ENCODE measurements at places on chromosomes 5 and 9.
A peak's percentile ranks its signal among the peaks of the same experiment; 100 is the strongest.

- no peak for DNase-seq
Observed at GRCh38 chr9:112725961-112726360, 8.0 kb upstream of the INIP start.

DNA sequence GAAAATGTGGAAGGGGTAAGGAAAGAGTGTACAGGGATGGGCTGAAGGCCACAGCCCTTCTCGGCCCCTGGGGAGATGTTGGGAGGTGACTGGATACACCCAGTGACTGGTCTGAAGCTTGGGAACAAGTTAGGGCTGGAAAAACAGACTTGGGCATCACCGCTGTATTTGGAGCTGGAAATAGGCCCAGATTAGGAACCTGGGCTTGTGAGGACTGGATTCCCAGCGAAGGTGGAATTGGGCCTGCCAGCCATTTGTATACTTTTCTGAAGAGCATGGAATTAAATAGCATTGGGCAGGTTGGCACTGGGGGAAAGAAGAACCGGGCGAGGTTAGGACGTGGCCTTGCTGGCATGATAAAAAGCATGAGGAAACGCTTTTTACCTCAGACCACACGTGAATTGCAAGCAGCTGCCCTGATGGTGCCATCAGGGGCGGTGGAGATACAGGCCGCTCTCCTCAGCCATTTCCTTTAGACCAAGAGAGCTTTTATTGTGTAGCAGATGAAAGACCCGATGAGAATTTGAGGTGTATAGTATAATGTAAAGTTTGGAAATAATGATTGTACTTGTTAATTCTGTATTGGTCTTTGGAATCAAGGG, 37.8 kb downstream of the OTULIN start:
- no peak for DNase-seq

DNA sequence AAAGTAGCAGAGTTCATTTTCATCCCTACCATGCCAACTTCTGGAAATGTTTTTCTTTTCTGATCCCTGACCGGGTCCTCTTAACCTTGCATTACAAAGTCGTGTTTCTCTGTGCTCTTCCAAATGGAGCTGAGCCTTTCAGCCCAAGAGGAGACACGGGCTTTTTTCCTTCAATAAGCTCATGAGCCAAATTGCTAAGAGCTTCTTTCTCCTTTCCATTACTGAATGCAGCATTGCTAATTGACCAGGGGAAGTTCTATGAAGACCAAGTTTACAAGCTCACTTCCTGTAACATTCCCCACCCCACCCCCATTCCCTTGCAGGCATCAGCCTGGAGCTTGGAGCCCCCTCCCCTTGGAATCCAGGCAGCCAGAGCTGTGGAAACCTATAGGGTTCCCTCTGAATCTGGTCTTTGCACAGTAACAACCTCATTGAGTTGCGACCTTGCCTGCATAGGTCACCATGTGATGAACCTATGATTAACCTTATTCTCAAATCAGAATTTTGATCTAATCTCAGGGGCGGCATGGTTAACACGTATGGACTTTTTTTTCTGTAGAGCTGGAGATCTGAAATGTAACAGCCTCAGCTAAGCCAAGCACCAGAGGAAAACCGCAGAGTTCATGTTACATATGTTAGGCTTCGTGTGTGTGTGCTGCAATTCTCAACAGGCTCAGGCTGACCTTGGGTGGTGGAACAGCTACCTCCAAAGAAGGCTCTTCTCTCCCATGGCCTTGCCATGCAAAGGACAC, 395.7 kb upstream of the ZNF462 start:
- DNase-seq, result no peak

GRCh38 chr5:159310511-159310910, 19.8 kb downstream of the IL12B start:
- DNase-seq, result peak; percentile 40

GRCh38 chr5:4164167-4164566, 568.5 kb downstream of the IRX1 start:
- no peak for DNase-seq

DNA sequence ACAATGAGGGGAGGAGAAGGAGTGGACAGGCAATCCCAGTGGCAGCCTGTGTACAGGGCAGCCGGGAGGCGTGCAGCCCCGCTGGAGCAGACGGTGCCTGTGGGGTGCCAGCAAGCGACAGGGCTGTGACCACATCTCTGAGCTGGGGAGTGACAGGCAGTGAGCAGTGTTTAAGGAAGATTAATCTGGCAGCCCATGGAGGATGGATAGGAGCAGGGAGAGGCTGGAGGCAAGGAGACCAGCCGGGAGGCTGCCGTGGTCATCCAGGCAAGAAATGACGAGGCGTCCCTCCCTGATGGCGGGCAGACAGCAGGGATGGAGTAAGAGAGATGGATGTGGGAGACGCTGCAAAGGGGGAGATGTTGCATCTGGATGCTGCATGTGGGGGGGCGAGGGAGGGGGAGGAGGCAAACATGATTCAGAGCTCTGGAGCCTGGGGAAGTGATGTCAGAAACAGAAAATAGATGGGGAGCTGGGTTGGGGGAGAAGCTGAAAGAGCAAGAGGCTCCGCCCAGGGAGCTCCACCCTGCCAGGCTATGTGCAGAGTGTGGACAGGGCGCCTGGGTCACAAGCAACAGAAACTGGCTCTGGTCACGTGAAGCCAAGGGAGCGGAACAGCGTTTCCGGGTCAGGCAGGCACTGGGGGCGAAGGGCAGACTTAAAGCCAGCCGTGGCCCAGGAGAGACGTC, 12.6 kb downstream of the UNC5A start:
- DNase-seq, result no peak

DNA sequence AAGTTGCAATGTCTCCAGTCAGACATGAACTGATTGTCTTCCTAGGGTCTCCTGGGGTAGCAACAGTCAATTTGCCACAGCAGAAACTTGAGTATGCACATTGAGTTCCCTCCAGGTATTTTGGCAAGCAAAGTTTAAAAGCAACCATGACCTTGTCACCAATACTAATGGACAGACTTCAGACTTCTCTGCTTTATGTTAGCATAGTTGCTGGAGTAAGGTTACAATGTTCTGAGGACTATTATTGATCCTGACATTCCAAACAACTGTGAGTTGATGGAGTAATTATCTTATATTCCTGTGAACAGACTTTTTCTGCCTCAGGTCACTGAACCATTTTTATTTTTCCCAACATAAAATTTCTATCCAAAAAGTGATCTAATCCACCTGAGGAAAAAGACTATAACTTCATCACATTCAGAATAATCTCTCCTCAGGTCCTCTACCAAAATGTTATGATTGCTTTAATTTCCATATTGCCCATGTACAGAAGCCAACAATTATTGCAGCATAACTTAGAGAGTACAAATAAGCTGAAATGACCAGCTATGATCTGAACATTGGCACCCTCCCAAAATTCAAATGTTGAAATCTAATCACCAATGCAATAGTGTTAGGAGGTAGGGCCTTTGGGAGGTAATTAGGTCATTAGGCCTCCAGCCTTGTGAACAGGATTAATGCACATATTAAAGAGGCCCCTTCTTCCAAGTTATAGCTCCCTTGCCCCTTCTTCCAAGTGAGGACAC, 228.3 kb downstream of the PDE4D start:
- no peak for DNase-seq

- no peak for DNase-seq
Observed at GRCh38 chr5:106415541-106415940, 1255.2 kb downstream of the EFNA5 start.

- DNase-seq, result no peak
Observed at GRCh38 chr5:57537811-57538210, 55.2 kb upstream of the ACTBL2 start.

DNA sequence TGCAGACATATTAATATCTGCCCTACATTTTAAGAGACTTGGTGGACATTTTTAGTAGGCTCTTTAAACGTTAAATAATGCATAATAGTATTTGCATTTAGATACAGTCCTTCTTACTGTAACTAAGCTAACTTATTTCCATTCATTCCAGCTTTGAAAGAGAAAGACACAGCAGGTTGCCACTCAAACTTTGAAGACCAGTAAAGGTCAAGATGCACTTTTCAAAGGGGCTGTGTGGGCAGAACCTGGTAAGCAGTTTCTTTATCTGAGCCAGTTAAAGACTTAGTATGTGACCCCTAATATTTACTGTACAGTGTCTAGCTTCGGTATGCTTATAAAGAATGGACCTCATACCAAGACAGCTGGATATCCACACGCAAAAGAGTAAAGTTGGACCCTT, 20.8 kb downstream of the PLGRKT start:
- DNase-seq, result no peak

- DNase-seq, result no peak
Observed at GRCh38 chr9:35669331-35670145, 4.2 kb upstream of the CA9 start.

DNA sequence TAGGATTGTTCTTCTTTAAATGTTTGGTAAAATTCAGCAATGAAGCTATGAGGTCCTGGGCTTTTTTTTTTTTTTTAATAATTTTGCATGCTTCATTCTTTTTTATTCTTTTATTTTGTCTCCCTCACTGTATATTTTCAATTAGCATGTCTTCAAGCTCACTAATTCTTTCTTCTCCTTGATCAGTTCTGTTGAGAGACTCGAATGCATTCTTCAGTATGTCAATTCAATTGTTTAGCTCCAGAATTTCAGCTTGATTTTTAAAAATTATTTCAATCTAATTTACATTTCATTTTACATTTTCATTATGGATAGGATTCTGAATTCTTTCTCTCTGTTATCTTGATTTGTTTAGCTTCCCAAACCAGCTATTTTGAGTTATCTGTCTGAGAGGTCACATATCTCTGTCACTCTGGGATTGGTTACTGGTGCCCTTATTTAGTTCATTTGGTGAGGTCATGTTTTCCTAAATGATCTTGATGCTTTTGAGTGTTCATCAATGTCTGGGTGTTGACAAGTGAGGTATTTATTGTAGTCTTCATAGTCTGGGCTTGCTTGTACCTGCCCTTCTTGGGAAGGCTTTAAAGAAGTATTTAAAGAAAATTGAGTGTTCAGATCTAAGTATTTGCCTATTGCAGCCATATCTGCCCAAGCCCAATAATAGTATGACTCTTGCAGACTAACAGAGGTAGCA, 9.1 kb downstream of the LURAP1L start:
- DNase-seq, result no peak

GRCh38 chr9:126128494-126129142, 198.0 kb upstream of the MVB12B start:
- no peak for DNase-seq

Measured in activated T-cell treated with anti-CD3 and anti-CD28 coated beads for 48 hours (primary cell).